ENCODE measurements at places on chromosomes 12 and 14.

- no peak for DNase-seq
Observed at GRCh38 chr12:9908350-9908749, 23.8 kb downstream of the CLEC2A start.

- peak; percentile 51 for DNase-seq
Observed at GRCh38 chr14:101834800-101835547, 73.5 kb downstream of the PPP2R5C start.

GRCh38 chr12:51863933-51864832 is 15.7 kb upstream of the FIGNL2 start:
- DNase-seq: no peak

DNA sequence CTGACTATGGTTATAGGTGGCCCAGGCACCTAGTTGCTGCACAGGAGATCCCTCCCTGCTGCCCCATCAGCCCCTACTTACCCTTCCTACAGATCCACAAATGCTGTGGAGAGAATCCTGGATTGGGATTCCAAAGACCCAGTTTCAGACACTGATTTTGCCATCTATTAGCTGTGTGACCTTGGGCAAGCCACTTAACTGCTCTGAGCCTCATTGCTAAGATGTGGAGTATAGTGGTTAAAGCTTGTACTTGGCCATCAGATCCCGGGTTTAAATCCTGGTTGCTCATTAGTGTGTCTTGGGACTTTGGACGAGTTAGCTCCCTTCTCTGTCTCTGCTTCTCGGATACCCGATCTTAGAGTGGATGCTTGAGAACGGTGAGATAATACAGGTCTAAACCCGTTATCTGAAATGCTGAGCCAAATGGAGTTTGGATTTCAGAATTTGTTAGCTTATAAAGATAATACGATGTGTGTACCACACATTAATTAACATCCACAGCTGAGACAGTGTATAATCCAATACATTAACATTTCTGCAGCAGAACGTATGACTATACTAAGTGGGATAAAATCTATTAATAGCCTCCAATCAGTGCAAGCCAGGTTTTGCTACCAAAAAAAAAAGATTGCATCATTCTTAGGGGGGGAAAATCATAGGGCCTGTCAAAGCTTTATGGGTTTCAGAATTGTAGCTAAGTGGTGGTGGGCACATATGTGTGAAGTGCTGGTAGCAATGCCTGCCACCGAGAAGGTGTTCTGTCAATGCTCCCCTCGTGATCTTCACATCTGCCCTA is 16.0 kb downstream of the PROX2 start:
- DNase-seq: peak; percentile 35

DNA sequence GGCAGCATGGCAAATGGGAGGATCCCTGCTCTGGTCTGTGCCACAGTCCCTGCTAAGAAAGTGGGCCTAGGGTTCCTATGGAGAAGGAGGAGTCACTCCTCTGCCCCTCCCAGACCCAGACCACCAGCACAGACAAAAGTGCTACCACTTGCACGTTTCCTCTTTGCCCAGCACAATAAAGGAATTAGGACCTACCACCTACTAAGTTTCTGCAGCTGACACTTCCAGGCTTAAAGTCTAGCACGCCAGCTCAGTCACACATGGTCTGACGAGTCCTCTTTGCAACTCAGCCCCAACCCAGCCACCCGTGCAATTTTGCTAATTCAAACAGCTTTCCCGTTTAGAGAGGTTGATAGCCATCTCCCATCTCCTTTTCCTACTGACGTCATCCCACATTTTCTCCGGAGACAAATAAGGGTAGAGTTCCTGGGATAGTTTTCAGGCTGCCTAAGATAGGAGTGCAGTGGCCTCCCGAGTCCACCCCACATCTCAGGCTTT is 66.2 kb upstream of the PTGR2 start:
- DNase-seq: peak; percentile 79

GRCh38 chr12:112304436-112304835 is 77.8 kb downstream of the HECTD4 start:
- DNase-seq: peak; percentile 56

DNA sequence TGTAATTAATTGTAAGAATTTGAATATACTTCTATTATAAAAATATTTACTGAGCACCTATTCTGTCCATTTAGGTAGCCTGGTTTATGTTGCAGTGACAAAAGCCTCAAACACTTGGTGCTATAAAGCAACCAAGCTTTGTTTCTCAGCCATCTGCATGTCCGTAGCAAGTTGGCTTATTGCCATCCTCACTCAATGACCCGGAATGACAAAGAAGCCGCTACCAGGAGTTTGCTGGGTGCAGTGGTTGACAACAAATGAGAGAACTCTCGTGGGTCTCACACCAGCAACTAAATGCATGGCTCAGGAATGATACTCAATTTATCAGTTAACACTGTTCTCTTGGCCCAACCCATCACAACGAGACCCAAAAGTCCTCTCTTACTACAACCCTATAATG is 553.1 kb downstream of the DIO2 start:
- DNase-seq: no peak

DNA sequence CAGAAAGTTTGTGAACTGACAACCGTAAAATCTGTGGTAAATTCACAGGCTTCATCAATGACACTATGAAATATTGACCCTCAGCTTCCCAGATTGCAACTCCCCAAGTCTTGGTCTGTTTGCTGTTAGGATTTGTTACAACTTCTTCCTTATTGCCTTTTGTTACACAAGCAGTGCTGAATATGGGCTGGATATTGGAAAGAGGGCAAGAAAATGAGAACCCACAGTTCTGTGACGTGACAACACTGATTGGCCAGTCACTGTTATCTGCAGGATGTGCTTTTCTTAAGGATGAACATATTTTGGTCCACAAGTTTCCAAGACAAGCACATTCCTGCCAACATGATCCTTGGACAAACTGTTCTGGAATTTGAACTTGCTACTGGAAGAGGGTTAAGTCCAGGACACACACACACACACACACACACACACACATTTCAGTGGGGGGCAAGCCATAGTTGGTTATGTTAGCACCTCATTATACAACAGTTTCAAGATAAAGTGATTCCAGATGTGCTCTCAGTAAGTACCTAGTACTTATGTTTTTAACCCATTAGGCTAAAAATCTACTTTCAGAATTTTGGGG is 16.6 kb upstream of the SLC38A2 start:
- DNase-seq: peak; percentile 100

GRCh38 chr12:123233505-123234308 is 471 bp downstream of the MTRFR start:
- DNase-seq: no peak

- DNase-seq: no peak
Observed at GRCh38 chr14:32330351-32331111, 1.4 kb downstream of the AKAP6 start.

DNA sequence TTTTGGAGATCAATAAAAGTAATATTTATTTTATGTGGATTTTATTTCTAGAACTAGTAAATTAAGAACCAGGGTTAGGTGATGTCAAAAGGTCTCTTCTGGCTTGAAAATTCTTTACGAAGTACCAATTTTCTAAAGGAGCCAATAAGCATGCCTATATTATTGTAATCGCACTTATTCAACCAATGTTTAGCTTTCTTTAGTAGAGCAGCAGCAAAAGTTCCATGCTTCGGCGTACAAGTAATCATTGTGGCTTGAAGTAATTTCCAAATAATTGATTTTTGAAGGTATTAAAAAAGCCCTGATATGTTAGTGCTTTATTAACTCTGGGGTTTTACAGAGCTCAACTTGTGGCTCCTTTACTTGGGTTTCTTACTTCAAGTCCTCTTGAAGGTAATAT is 3.4 kb downstream of the RMST start:
- DNase-seq: no peak

DNA sequence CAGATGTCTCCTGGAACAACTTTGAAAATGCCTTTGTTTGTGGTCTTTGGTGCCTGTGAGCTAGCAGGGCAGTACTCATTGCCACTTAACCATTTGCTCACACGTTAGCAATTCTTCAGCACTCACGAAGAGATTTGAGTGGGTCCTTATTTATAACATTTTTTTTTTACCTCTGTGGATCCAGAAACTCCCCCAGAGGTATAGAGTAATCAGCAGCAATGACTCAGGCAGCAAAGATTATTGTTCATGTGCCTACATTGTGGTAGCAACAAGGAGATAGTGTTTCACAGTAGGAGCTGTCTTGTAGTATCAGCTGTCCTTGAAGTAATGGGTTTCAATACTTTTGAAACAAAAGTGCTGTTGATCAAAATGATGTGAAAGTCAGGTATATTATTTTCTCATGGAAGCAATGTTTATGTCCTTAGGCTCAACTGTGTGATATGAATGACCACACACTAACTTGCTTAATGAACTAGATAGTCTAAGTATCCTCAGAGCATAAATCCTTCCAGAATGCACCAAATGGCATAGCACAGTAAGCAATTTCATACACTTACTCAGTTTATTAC is 304.1 kb downstream of the EGLN3 start:
- peak; percentile 66 for DNase-seq

DNA sequence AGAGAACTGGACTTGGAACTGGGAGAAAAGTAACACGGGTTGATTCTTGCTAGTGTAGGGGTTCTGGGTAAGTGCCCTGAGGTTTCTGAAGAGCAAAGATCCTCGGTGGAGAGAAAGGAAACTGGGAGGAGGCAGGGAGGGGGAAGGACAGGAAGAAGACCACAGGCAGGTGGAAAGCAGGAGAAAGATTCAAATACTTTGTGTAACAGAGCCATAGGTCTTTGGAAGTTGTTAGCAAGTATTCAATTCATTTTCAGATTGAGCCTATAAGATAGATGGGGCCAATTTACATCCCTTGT is 1.3 kb downstream of the PNP start:
- no peak for DNase-seq

- no peak for DNase-seq
Observed at GRCh38 chr12:14471497-14471896, 96.2 kb downstream of the PLBD1 start.

DNA sequence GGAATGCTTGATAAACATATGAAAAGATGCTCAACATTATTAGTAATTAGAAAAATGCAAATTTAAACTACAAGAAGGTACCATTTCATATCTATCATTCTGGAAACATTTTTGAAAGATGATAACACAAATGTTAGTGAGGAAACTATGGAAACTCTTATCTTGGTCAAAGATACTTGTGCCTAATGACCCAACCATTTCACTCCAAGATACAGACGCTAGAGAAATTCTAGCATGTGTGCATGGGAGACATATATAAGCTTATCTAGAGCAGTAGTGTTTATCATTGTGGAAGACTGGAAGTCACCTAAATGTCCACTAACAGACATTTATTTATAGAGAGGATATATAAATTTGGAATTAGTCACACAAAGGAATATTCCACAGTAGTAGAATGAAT is 143.1 kb upstream of the HMGA2 start:
- no peak for DNase-seq

DNA sequence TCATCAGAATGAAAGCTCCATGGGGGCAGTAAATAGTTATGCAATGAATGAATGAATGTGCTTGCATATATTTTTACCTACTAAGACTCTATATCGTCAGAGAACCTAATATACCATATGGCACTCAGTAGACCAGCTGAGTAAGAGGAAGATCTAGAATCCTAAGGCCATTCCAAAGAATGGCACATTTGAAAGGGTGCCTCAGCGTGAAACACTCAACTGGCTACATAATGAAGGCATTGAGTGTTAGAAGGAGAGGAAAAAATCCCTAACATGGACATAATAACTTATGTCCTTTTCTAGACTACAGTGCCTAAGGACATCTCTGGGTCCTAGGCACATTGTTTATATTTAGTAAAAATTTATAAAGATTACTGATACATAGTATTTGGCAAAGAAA is 61.7 kb upstream of the ARID2 start:
- DNase-seq: no peak

DNA sequence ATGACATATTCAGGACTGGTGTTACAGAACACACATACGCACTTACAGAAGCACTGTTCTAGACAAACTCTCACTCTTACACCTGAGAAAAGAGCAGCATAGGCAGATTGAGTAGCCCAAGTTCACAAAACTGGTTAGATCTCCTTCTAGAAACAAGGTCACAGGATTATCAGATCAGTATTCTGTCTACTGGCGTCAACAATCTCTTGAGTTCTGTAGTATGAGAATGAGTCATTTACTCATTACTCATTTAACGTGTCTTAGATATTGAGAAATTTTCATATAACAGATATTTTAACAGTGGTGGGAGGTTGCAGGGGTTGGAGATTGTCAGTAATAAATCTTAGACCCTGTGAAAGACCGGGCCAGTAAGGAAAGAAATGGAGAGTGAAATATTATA is 2.8 kb upstream of the TSPAN8 start:
- DNase-seq: no peak

- DNase-seq: no peak
Observed at GRCh38 chr12:46499901-46500300, 127.3 kb upstream of the SLC38A2 start.

DNA sequence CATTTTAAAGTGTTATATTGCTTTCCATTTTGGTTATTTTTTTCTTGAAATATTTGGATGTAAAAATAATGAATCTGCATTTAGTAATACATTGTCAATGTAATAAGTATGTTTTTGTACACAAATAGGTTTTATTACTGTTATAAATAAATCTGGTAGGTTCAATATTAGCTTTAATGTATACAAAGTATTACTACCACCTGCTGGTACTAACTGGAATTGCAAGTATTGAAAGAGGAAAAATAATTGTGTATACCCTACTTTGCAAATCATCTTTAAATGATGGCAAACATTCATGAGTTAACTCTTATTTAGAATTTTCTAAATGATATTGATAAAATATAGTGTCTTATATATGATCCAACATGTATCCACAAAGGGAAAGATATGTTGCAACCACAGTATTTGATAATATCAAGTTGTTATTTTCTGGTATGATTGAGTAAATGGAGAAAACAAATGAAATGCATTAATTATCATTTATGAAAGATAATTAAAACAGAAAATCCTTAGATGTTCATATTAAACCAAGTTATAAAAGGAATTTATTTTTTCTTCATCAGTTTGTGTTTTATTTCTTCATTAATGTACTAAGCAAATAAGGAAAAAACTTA is 3.2 kb downstream of the OR4K2 start:
- DNase-seq: no peak

DNA sequence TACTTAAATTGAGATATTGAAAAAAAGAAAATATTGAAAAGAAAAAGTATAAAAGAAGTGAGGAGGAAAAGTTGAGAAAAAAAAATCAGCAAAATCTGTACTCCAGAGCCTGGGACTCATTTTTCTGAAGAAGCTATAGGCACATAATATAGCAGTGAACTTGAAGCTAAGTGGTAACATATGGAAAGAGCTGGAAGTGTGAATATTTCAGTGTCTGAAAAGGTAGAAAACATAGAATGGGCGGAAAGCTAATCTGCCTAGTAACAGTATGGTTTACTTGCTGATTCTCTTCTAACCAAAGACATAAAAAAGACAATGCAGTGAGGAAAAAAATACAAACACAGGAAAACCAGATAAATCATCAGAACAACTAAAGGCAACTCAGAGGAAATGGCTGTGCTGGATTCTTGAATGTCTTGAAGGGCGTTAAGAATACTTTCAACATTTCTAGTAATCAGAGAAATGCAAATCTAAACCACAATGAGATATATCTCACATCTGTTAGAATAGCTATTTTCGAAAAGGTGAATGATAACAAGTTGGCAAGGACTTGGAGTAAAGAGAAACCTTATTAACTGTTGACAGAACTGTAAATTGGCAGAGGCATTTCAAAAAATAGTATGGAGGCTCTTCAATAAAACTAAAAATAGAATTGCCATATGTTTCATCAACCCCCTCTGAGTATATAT is 784.6 kb downstream of the LRFN5 start:
- DNase-seq: no peak

GRCh38 chr12:51197736-51198567 is 19.9 kb downstream of the POU6F1 start:
- no peak for DNase-seq

- no peak for DNase-seq
Observed at GRCh38 chr12:50635364-50635763, 128.5 kb upstream of the ATF1 start.

GRCh38 chr14:90381011-90381786 is 15.6 kb upstream of the CALM1 start:
- DNase-seq: peak; percentile 72

Measured in AG10803 (cell line).